NAMALWA (cell line): ENCODE measurements at places on chromosomes 6 and 20.

DNA sequence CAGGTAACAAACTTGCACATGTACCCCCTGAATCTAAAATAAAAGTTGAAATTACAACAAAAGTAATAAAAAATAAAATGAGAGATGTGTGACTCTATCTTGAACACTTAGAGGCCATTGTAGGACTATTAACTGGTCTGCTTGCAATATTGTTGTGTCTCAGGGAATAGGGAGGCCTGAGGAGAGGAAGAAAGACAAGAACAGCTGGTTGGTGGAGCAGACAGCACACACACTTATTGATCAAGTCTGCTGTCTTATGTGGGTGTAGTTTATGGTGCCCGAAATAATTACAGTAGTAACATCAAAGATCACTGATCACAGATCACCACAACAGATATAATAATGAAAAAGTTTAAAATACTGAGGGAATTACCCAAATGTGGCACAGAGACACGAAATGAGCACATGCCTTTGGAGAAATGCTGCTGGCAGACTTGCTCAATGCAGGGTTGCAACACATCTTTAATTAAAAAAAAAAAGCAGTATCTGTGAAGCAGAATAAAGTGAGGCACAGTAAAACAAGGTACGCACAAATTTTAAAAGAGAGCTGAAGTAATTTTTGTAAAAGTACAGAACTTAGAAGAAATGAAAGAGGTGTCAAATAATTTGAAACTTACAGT lies 110.1 kb upstream of the HDAC2 start:
- DNase-seq: no peak

DNA sequence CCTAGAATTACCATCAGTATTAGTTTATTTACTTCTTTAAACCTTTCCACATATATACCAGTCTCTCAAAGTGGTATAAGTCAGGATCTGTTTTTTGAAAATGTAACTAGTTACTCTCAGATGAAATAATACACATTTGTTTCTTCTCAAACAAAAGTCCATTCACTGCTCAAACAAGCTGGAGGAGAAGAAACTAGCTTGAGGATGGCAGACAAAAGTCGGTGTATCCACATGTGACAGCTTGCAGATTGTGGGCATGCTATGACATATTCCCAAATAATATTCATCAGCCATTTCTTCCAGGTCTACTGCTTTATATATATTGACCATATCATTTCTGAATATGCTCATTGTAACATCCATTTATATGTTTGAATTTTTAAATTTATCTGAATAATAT lies 197.4 kb upstream of the KCNQ5 start:
- no peak for DNase-seq

DNA sequence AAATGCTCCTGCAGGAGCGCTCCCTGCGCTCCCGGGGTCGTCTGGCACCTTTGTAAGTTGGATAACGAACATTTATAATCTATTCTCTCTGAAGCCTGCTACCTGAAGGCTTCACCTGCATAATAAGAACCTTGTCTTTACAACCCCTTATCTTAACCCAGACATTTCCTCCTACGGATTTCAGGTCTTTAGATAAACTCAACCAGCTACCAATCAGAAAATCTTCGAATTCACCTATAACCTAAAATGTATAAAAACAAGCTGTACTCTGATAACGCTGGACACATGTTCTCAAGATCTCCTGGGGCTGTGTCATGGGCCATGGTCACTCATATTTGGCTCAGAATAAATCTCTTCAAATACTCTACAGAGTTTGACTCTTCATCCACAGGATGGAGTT lies 4.1 kb upstream of the KCNK5 start:
- no peak for DNase-seq

DNA sequence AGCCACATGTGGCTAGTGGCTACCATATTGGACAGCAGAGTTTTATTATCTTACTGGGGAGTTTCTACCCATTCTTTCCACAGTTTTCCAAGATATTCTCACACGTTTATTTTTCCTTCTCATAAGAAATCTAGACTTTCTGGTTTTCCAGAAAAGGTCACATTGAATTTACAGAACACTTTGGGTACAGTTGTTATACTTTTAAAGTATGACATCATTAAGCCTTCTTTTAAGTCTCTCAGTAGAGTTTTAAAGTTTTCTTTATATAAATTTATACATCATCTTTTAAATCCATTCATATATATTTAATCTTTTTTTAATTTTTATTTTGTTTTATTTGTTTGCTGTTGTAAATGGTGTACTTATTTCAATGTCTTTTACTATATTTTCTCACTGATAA lies 200.3 kb upstream of the QKI start:
- no peak for DNase-seq

- DNase-seq: no peak
Measured at GRCh38 chr6:106745197-106745770, 115.9 kb downstream of the QRSL1 start.

DNA sequence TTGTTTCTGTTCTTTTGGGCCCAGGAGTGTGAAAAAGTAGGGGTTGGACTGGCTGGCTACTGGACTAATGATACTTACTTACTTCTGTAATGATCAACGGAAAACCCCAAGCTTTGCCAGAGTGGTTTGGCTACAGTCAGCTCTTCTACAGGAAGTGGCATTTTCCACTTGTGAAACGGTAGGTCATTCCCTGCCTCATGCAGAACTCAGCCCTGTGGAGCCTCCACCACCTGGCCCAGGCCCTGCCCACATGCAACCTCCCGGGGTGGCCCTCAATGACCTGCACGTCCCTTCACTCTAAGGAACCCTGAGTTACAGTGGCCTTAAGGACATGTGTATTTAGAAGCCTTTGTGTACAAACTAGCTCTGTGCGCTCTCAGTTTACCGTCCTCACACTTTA lies 140.4 kb downstream of the DTNBP1 start:
- no peak for DNase-seq

- DNase-seq: no peak
Measured at GRCh38 chr6:43658161-43658560, 13.3 kb downstream of the RSPH9 start.

DNA sequence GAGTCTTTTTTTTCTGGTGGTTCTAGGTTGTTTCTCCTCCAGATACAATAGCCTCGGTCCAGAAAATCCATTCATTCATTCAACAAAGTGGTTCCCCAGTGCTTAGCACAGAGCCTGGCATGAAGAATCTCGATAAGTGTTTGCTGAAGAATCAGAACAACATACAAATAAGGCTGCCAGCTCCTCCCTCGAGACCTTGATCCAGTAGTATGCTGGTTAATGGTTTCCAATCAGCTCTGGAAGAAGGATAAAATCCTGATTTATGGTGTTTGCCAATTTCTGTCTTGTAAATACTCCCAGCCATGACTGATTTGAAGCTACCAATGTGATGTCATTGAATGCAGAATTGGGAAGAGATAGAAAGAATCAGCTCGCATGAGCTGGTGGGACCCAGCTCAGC lies 3.3 kb downstream of the HSPA12B start:
- DNase-seq: no peak

DNA sequence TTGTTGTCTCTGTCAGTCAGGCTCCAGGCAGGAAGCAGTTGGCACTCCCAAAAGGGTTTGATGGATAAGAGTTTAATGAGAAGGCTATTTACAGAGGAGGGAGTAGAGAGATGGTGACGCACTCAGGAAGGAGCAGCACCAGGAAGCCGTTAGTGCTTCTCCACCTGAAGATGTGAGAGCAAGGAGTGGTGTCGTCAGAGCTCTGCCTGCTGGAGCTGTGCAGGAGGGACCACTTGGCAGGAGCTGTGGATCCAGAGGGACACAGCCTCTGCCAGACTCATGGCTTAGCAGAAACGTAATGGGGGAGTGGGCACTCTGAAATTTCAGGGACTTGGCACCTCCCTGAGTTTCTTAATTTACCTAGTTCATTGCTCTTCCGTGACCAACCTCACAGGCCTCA lies 16.8 kb downstream of the DAAM2 start:
- DNase-seq: no peak

GRCh38 chr6:36625158-36625919 lies 31.2 kb downstream of the SRSF3 start:
- DNase-seq: no peak
